ENCODE measurements at places on chromosomes 5 and 9.
A peak's percentile ranks its signal among the peaks of the same experiment; 100 is the strongest.

DNA sequence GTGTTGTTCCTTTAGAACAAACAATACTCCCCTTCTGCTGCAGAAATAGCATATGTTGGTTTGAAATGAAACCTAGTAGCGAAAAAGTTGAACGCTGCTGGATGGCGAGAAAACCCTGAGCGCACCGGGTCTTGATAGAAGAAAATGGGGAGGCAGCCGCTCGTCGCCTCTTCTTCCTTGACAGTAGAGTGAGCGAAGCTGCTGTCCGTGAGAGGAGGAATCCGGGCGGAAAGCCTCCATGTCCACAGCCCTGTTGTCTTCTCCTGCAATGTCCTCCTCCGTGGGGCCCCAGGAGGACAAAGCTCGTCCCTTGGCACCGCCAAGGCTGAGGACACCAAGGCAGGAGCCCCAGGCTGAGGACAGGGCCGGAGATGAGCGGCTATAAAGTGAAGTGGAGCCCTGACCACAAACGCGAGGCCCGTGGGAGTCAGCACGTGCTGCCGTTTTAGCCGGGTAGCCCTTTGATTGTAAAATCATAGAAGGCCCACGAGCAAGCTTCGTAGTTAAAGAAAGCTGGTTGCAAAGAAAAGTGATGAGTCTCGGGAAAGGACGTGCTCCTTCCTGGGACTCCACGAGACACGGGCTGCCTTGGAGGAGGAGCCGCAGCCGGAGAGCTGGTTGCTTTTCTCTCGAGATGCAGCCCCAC lies 35.6 kb downstream of the MRPL36 start:
- DNase-seq = no peak

DNA sequence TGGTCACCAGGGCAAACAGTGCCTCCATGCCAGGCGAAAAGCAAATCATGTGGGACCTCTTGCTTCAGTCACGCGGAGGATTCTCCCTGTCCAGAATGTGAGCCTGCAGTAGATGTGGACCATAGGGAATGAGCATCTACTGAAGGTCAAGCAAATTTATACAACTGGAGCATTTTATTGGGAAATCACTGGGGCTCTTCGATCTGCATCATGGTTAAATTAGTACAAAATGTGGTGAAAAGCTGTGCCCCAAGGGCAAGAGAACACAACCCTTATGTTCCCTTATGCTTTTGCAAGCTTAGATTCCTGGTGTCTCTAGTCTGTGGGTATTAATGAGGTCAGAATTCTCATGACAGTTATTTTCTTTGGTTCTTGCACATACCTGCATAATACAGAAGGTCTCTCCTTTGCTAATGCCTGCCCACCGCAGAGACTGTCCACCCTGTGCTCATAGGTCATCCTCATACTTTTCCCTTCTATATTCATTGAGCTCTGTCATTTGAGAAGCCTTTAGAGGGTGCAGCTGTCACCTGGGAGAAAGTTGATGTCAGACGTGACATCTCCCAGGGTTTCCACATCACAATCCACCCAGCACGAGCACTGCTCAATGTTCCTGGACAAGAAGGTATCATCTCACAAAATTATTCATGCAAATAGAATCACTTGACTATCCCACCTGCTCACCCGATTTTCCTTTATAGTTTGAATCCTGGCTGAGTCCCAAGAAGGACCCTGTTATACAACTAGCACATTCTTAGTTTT lies 111.7 kb downstream of the NXNL2 start:
- no peak for DNase-seq

GRCh38 chr9:89465726-89466308 lies 32.1 kb downstream of the SEMA4D start:
- no peak for DNase-seq

DNA sequence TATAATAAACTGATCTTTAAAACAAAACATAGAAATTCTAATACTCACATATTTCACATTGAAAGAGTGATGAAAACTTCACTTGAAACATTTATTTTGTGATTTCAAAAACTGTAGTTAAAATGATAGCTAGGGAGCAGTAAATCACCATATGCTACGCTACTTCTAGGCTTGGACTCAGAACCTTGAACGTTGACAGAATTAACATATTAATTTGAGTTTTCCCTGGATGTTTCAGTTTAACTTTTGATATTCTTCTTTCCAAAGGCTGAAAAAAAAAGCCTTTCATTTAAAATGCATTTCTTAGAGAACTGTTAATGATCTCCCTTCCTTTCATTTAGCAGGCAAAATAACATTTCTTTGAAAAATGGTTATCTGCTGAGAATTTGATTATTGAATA lies 307.8 kb upstream of the SGCD start:
- DNase-seq = no peak

GRCh38 chr5:21685522-21685921 lies 1167.6 kb downstream of the CDH12 start:
- DNase-seq = no peak

- DNase-seq = no peak
Observed at GRCh38 chr5:33659526-33660169, 218.9 kb downstream of the TARS1 start.

GRCh38 chr5:133426264-133426663 lies 186.1 kb downstream of the FSTL4 start:
- DNase-seq = no peak

GRCh38 chr9:33475357-33475756 lies 1.6 kb upstream of the NOL6 start:
- DNase-seq = no peak

GRCh38 chr5:122164831-122165558 lies 35.6 kb downstream of the ZNF474 start:
- no peak for DNase-seq

DNA sequence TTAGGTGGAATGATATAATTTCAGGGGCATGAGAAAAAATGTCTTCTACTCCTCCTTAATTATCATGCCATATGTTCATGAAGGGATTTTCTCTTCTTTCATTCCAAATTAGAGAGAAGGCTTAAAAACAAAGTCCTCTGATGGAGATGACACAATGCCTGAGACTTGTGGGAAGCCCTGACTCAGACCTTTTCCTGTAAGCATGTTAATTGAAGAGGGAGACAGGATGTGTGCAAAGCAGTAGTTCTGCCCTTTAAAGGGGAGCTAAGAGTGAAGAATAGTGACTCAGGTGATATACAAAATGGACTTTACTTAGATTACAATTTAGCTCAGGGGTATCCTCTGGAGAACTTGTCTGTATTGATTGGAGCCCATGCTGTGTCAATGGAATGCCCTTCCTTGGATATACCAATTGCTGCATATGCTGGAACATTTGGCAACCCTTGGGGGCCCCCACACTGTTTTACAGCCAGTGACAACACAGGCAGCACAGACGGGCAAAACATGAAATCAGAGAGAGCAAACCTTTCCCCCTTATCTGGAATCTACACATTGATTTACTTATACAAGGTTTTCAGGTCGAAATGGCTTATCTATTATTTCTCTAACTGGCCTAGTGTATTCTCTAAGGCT lies 81.3 kb downstream of the IZUMO3 start:
- DNase-seq = no peak

GRCh38 chr9:34989946-34990635 lies 546 bp downstream of the DNAJB5 start:
- DNase-seq = no peak

DNA sequence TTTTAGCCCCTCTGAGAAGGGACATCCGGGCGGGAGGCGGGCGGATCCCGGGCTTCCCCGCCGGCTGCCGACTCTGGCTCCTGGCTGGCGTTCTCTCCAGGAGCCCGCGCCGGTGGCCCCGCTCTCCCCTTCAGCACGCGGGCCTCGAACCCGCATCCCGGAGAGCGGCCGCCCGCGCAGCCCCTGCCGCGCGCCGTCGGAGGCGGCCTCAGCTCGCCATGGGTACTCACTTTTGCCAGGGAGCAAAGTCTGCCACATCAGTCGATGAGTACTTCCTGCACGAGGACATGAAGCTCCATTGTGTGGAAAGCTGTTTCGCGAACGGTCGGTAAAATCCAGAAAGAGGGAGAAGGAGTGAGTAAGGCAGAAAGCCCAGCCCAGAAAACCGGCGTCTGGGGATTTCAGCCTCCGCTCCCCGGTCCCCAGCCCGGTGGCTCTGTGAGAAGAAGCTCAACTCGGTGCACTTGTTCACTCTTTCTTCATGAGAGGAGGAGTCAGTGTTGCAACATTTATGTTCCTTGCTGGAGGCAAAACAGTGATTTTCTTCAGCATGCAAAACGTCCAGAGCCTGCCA lies at the start of gene PRLR:
TSS of gene PRLR (minus strand) at position 450 of the 574 bp plus-strand sequence. CDS start 140,867 bp downstream, outside the sequence.
- DNase-seq = no peak

DNA sequence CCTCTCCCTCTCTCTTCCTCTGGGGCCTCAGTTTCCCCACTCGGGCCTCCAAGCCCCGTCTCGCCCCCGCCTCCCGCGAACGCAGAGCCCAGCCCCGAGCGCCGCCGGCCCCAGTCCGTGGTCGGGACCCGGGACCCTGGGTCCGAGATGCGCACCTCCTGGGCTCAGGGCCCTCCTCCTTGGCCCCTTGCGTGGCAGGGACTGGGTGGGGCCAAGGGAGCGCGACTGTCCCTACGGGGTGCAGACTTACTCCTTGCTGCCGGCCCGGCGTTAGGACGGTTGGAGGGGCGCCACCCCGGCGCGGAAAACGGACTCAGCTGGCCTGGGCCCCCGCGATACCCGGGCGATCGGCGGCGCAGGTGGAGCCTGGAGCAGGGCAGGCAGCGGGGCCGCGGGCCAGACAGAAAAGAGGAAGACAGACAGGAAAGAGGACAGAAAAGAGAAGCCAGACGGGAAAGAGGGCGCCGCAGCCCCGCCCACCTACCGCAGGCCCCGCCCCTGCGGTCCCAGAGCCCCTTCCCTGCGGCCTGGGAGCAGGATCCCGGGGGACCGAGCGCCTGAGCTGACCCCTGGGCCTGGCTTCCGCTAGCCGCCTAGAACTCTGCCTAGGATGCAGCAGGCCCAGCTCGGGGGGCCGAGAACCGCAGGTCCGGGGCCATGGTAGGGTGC lies at the start of gene GBGT1:
TSS of gene GBGT1 (minus strand) at position 411 of the 669 bp plus-strand sequence. CDS start 1,502 bp downstream, outside the sequence.
- no peak for DNase-seq

DNA sequence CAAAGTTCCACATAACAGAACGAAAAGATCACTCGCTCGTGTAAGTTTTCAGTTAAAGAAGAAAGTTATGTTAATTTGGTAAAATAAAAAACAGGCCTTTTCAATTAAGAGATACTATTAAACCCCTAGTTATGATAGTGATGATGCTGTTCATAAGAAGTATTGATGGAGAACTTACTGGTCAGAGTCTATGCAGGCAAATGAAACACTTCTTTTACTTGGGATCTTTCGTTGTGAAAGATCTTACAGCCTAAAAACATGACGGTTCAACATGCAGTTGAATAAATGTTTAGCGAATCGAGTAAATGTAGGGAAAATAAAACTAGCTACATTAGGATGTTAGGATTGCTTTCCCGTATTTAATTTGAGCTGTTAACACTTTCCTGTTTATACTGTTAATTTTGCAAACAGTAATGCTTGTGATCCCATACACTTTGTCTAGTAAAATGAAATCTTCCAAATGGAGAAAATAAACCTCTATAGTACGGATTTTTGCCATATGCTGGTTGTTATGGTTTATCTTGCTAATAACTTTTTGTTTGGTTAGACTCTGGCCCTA lies 2.0 kb downstream of the RHOBTB3 start:
- no peak for DNase-seq

DNA sequence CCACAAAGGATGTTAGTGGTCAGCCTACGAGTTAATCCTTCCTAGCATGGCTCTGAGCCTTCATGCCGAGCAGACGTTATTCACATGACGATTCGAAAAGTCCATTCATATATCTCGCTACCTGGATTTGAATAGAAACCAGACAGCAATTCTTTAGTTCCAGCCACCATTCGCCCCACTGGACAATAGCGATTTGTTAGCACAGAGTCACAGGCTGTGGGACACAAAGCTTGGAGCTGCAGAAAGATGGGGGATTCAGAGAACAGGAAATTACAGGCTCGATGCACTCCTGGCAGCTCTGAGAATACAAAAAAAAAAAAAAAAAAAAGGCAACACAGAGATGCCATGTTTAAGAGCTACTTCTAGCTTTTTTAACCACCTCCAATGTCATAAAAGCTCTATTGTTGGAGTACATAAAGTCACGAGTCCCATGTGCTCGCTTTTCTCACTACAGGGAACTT lies 110.7 kb downstream of the NR6A1 start:
- DNase-seq = peak; percentile 1

DNA sequence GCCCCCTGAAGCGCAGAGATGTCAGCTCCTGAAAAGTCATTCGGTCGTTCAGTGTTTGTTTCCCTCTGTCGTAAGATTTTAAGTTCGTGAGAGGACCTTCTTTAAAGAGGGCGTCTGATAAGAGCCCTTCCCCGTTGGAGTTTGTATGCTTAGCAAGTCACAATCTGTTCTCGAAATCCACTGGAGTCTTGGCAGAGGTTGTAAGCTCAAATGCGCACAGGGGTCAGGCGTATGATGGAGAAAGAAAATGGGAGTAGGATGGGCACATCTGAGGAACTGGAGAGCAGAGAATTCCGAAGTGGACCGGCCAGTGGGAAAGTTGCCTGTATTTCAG lies 710 bp downstream of the HSD17B4 start:
- DNase-seq = no peak

DNA sequence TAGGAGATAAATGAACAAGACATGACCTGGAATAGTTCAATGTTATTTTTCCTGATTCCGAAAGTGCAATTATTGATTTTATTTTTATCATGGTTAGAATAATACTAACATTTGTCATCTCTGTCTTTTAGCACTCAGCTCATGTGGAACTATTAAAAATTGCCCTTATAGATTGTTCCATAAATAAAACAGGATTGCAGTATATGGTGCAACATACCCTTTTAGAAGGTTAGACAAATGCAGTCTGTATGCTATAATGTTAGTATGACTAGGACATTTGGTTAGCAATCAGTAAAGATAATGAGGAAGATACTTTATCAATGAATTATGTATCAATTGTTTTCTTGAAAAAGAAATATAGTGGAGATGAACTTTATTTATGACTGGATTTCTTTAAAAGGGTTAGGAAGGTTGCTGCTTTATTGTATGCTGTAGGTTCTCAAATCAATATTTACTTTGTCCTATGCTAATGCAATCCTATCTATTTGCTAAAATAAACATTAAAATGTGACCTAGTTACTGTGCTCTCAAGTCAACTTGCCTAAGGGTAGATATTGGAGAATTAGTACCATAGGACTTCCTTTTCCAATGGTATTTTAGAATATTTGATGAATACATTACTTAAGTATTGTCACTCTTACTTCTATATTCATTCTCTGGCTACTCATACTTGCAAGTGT lies 348.9 kb upstream of the ISL1 start:
- no peak for DNase-seq

DNA sequence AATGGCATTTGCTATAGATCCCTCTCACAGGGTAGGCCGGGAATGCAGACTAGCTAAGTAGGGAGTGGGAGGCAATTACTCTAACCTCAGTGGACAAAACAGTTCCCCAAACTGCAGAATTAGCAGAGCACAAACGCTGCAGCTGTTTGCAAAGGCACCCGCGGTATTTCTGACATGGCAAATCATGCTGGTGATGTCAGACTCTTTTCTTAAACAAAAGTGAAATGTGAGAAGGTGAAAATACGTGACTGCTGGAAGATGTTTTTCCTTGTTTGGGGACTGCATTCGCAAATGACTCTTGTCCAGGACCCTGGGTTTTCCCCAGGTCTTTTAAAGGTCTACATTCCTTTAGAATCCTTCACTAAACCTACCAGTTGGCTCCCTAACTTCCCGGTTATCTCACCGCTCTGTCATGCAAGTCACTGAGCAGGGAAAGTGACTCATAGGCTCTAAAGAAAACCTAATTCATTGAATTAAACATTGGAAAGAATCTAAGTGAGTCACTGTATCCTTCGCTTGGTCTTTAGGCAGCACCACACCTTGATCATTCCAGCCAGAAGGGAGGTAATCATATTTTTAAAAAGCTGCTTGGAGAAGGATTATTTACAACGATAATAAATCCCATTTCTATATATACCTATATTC lies 91.5 kb upstream of the DNAH5 start:
- no peak for DNase-seq

GRCh38 chr5:66224274-66224673 lies 80.2 kb downstream of the SREK1 start:
- no peak for DNase-seq

- DNase-seq = no peak
Observed at GRCh38 chr9:77707383-77708063, 59.4 kb upstream of the GNA14 start.

Data from activated CD8-positive, alpha-beta memory T cell treated with anti-CD3 and anti-CD28 coated beads for 48 hours (primary cell).